ENCODE measurements at places on chromosomes 13 and 19.

DNA sequence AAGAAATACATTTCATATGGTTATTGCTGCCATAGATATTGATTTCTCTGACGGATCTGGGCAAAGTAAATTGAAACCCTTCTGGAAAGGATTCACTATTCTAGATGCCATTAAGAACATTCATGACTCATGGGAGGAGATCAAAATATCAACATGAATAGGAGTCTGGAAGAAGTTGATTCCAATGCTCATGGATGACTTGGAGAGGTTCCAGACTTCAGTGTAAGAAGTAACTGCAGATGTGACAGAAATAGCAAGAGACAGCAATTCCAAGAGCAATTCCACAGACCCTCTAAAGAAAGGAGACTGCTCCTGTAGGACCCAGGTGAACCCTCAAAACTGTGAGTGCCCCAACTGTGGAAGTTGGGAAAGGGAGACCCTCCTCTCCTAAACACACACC lies 30.9 kb upstream of the KCTD12 start:
- no peak for DNase-seq
- H3K4me3 ChIP-seq: no peak overlapping the region
- H3K4me1 ChIP-seq: no peaks in the 10 kb centered on the region
- no peaks in the 10 kb centered on the region for H3K36me3 ChIP-seq

GRCh38 chr19:47573071-47574026 lies at the start of gene ZNF541:
TSS of gene ZNF541 (minus strand) at chr19:47573148. CDS start at chr19:47555856, 17,292 bp downstream.
- peak; percentile 82 for DNase-seq
- H3K27ac ChIP-seq: no peak within 1 kb of the TSS
- no peaks in the 10 kb centered on the region for H3K4me1 ChIP-seq
- H3K4me3 ChIP-seq: peak within 1 kb of the TSS; percentile 41
- H3K36me3 ChIP-seq: no peaks in the 10 kb centered on the region

- no peak overlapping the region for H3K27ac ChIP-seq
- no peaks in the 10 kb centered on the region for H3K36me3 ChIP-seq
- H3K4me1 ChIP-seq: no peaks in the 10 kb centered on the region
Measured at GRCh38 chr13:66577358-66577757, 652.8 kb downstream of the PCDH9 start.

- H3K4me1 ChIP-seq: peaks cover 9% of the 10 kb centered on the region
- no peaks in the 10 kb centered on the region for H3K36me3 ChIP-seq
- no peaks in the 10 kb centered on the region for H3K27me3 ChIP-seq
- H3K4me3 ChIP-seq: no peak overlapping the region
Measured at GRCh38 chr13:20125783-20126165, 35.1 kb downstream of the GJA3 start.

DNA sequence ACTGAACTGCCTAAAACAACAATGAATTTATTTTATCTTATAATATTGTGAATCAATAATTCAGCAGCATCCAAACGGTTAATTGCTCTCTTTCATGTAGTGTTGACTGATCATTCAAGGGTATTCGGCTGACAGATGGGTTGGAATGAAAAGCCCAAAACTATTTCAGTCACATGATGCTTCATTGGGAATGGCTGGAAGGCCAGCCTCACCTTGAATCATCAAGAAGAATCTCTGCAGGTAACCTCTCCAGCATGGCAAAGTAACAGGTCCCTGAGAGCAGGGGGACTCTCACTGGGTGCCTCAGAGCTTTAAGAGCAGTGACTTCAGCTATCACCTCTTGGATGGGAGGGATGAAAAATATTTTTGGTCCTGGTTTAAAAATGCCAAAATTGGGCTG lies 1395.7 kb downstream of the OLFM4 start:
- H3K4me3 ChIP-seq: no peak overlapping the region
- H3K36me3 ChIP-seq: no peaks in the 10 kb centered on the region
- H3K27ac ChIP-seq: no peak overlapping the region

DNA sequence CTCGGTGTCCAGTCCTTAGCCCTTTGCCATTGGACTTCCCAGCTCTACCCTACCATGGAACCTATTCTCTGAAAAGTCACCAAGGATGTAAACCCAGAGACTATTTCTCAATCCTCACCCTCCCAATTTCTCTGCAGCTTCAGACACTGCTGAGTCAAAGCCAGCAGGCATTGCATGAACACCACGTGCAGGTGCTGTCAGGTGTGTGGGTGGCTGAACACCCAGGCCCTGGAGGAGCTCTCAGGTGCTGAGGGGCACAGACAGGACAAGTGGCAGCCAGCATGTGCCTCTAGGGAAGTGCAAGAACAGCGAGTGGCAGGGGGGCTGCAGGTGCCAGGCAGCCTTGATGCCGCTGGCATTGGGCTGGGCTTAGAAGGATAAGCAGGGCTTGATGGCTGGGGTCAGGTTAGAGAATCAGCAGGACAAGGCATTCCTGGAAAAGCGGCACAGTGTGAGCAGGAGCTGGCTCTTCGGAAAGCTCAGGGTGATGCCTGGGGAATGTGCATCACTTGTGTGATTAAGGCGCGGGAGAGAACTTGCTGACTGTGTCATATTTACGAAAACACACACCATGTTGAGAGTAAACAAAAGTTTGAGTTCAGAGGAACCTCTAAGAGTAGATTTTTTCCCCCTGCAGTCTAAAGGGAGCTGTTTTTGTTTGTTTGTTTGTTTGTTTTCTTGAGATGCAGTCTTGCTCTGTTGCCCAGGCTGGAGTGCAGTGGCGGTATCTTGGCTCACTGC lies 83.8 kb downstream of the LNX2 start:
- H3K27me3 ChIP-seq: no peaks in the 10 kb centered on the region
- no peaks in the 10 kb centered on the region for H3K4me1 ChIP-seq
- DNase-seq: no peak
- no peaks in the 10 kb centered on the region for H3K36me3 ChIP-seq
- H3K27ac ChIP-seq: no peak overlapping the region
- no peak overlapping the region for H3K4me3 ChIP-seq

DNA sequence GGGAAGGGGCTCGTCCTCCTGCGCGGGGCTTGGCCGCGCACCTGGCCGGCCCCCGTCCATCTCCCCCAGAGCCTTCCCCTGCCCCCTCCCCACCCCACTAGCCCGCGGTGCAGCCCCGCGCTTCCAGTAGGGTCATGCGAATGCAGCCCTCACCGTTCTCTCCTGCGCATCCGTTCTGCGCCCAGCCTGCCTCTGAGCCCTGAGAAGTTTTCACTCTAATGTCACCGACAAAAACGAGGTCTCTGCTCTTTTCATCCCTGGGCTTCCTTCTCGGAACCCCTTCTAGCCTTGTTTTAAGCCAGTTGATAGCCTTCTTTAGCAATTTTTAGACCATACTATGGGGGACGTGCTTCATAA lies 97.4 kb downstream of the ATP8A2 start:
- no peaks in the 10 kb centered on the region for H3K36me3 ChIP-seq
- no peaks in the 10 kb centered on the region for H3K4me1 ChIP-seq
- no peaks in the 10 kb centered on the region for H3K27me3 ChIP-seq
- no peak overlapping the region for H3K4me3 ChIP-seq
- no peak overlapping the region for H3K27ac ChIP-seq

GRCh38 chr13:93736081-93736480 lies 509.5 kb downstream of the GPC6 start:
- H3K27ac ChIP-seq: no peak overlapping the region
- no peaks in the 10 kb centered on the region for H3K27me3 ChIP-seq
- H3K36me3 ChIP-seq: no peaks in the 10 kb centered on the region
- H3K4me1 ChIP-seq: peaks cover 1% of the 10 kb centered on the region
- no peak for DNase-seq
- no peak overlapping the region for H3K4me3 ChIP-seq

DNA sequence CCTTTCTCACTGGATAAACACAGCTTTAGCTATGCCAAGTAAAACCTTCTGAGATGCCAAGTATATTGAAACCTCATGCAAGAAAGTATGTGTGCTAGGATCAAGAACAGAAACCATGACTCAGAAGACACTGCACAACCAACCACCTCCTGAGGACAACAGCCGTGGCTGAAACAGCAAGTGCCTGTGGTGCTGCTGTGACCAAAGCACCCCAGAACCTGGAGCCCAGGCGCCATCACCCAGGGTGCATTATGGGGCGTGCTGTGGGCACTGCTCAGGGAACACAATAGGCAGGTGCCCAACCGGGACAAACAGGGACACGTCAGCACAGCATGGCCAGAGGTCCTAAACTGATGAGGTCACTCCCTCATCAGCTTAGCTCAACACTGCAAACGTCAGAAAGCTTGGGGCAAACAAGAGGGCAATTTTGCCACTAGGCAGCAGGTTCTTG lies 101.3 kb upstream of the SLC15A1 start:
- no peaks in the 10 kb centered on the region for H3K27me3 ChIP-seq
- no peak for DNase-seq
- peaks cover 20% of the 10 kb centered on the region for H3K36me3 ChIP-seq

DNA sequence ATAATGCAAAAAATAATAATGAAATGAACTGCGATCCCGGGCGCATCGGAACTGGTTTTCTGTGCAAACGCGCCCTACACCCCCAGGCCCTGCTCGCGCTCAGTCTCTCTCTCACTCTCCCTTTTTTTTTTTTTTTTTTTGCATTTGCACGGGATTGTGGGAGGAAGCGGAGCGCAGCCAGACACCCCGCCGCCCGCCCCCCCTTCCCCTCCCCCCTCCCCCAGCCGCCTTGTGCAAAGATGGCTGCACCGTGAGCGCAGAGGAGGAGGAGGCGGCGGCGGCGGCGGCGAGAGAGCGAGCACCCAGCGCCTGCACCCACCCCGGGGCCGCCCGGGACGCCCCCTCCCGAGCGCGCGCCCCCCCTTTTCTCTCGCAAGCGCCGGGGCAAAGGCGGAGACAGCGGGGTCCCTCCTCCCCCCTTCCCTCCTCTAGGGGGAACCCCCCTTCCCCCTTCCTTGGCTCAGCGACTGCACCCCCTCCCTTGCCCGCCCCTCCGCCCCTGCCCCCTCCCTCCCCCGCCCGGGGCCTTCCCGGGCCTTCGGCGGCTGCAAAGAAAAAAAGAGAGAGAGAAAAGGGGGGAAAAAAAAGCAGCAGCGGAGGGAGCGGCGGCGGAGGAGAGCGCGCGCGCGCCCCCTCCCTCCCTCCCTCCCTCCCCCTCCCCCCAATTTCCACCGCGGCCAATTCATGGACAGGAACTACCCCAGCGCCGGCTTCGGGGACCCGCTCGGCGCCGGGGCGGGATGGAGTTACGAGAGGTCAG lies at the start of gene PRR12:
PRR12 (plus strand) TSS at position 212 of the 760 bp plus-strand sequence; CDS start at position 685, 473 bp downstream.
- DNase-seq: peak; percentile 83
- H3K27me3 ChIP-seq: no peaks in the 10 kb centered on the region
- peaks cover 8% of the 10 kb centered on the region for H3K36me3 ChIP-seq
- H3K27ac ChIP-seq: peak within 1 kb of the TSS; percentile 86
- peak within 1 kb of the TSS; percentile 87 for H3K4me3 ChIP-seq

DNA sequence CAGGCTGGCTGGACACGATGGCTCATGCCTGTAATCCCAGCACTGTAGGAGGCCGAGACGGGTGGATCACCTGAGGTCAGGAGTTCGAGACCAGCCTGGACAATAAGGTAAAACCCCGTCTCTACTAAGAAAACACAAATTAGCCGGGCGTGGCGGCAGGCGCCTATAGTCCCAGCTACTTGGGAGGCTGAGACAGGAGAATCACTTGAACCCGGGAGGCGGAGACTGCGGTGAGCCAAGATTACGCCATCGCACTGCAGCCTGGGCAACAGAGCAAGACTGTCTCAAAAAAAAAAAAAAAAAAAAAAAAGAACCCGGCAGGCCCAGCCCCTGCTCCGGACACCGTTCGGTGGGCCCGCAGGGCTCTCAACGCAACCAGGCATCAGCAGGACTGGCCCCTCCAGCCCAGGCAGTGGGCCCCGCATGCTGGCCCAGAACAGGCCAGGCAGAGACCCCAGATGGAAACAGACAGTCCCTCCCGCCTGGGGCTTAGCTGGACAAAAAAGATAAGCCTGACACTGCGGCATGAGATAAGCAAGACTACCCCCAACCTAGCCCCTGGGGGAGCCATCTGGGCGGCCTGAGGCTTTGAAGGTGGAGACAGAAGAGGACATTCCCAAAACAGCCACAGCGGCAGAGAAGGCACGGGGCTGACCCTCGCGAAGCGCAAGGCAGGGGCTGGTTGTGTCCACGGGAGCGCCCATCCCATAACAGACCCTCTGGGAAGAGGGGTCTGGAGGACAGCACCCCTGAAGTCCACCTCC lies 11.6 kb downstream of the REXO1 start:
- H3K4me1 ChIP-seq: no peaks in the 10 kb centered on the region
- no peak overlapping the region for H3K4me3 ChIP-seq
- H3K27ac ChIP-seq: no peak overlapping the region
- DNase-seq: no peak

- H3K27ac ChIP-seq: no peak overlapping the region
- no peaks in the 10 kb centered on the region for H3K36me3 ChIP-seq
- H3K4me1 ChIP-seq: no peaks in the 10 kb centered on the region
- H3K4me3 ChIP-seq: no peak overlapping the region
- H3K27me3 ChIP-seq: peaks cover 34% of the 10 kb centered on the region
- DNase-seq: no peak
Measured at GRCh38 chr19:48274938-48275337, 5.1 kb downstream of the ZNF114 start.

DNA sequence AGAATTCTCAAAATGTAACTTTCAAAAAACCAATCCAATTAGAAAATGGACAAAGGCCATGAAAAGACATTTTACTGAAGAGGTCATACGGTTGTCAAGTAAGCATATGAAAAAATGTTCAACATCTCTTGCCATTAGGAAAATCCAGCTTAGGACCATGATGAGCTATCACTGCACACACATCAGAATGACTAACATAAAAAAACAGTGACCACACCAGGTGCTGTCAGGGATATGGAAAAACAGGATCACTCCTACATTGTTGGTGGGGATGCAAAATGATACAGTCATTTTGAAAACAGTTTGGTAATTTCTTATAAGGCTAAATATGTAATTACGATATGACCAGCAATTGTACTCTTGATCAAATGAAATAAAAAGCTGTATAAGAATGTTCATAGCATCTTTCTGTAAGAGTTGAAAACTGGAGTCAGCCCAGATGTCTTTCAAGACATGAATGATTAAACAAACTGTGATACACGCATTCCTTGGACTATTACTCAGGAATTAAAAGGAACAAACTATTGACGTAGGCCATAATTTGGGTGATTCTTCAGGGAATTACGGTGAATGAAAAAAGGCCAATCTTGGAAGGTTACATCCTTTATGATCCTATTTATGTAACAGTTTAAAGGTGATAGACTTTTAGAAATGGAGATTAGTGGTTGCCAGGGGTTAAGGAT lies 26.9 kb upstream of the RCBTB2 start:
- no peaks in the 10 kb centered on the region for H3K4me1 ChIP-seq
- H3K4me3 ChIP-seq: no peak overlapping the region
- no peaks in the 10 kb centered on the region for H3K27me3 ChIP-seq
- no peak for DNase-seq
- no peaks in the 10 kb centered on the region for H3K36me3 ChIP-seq

Data from tibial artery (tissue), 4 donors.